GM04504 (cell line): ENCODE measurements at places on chromosomes 2 and 18.

DNA sequence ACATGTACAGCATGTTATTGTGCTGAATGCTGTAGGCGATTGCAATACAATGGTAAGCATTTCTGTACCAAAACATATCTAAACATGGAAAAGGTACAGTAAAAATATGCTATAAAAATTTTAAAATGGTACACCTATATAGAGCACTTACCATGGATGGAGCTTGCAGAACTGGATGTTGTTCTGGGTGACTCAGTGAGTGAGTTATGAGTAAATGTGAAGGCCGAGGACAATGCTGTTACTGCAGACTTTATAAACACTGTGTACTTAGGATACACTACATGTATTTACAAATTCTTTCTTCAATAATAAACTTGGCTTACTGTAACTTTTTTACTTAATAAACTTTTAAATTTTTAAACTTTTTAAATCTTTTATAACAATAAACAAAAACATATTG is 473.4 kb upstream of the UBE2E3 start:
- no peak for DNase-seq

- no peak for DNase-seq
These were observed 25.6 kb upstream of the CCDC102B start for GRCh38 chr18:68772268-68772667.

DNA sequence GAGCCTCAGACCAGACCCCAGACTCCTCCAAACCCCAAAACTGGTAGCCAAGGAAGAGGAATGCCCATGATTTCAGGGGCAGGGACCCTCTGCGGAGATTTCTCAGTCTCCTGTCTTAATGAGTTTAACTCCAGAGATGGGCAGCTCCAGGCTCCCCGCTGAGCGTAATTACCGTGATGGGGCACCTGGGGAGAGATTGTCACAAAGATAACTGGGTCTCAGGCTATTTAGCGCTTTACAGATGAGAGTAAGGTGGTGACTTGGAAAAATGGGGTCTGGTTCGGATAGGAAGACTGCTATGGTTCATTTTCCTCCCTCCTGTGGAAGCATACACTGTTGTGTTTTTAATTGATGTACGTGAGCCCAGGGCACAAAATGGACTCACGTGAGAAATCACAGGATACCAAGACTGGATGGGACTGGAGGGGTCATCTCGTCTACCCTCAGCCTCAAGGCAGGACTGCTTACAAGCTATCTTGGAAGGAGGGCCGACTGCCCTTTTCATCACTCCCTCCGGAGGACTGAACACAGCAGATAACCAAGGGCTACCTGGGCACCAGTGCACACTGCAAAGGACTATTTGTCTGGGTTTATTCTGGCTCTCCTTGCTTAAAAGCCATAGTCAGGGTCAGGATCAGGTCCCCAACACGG is 427.8 kb downstream of the ZNF521 start:
- DNase-seq = no peak

GRCh38 chr2:105377871-105378270 is 21.0 kb downstream of the FHL2 start:
- DNase-seq = no peak

DNA sequence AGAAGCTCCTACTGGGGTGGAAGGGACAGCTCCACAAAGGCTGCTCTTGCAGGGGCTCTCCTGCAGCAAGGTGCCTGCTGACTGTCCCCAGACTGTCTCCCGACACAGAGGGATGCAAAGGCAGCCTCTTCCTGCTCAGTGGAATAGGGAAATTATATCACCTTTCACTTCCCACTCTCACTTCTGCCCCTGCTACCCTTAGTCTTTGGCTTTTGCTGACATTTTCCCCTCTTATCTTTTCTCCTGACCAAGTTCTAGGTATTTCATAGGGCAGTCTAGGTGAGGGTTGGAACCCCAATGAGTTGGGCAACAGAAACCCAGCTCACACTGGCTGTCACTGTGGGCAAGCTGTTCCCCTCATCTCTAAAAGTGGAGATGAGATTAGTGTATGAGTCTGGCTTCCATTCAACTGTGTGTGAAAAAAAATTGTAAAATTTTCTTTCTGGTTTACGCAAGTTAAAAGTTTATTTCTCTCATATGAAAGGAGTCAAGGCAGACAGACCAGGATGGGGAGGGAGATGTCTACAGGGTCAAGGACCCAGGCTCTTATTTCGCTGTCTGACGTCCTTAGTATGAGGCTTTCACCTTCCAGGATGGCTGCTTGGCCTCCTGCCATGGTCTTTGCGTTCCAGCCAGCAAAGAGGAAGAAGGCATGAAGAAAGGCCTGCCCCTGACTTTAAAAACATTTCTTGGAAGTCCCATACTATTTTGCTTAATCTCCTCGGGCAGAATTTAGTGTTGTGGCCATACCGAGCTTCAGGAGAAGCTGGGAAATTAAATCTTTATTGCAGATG is 7.5 kb upstream of the MOCOS start:
- no peak for DNase-seq

DNA sequence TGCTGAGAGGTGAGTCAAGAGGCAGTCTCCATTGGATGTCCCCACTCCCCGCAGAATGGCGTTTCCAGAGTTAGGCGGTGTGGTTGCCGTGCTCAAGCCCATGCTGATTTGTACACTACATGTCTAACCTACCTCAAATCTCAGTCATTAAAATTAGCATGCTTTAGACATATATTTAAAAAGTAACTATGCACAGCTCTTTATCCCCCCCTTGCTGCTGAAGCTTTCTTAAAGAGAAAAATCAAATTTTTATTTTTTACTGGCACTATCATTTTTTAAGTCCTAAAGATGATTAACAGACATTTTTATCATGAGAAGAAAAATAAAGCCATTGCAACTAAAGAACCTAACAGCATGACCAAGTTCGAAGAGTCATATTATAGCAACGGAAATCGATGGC is 42.9 kb downstream of the BOLA3 start:
- DNase-seq = no peak

DNA sequence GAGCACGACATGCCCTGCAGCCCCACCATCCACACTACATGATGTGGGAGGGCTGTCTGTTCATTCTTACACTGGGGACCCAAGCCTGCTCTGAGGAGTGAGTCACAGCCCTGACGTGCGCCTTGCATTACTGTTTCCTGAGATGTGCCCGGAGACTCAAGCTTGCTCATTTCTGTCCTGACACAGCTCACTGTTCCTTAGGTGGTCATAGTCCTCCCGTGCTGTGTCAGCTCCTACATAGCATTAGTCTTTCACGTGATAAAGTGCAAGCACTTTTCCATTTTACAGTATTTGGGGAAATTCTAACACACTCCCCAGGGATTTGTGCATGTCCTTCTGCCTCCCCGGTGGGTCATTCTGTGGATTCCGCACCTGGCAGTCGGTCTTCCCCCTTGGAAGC is 46.2 kb upstream of the TRIM43B start:
- DNase-seq = peak; percentile 19

GRCh38 chr18:31261792-31262582 is 56.0 kb upstream of the DSG1 start:
- no peak for DNase-seq

GRCh38 chr2:17166506-17166905 is 351.7 kb downstream of the RAD51AP2 start:
- peak; percentile 9 for DNase-seq

DNA sequence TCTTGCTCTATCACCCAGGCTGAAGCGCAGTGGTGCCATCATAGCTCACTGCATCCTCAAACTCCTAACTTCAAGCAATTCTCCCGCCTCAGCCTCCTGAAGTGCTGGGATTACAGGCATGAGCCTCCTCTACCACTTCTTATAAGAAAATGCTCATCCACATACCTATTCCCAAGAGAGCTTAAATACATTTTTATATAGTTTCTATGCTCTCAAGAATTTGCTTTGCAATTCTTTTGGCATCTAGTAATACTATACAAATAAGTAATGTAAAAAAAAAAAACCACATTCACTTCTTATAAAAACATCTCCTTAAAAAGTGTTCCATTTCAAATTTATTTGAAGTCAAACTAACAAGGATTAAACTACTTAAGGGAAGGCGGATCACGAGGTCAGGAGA is 197.3 kb downstream of the DNAH7 start:
- DNase-seq = no peak

DNA sequence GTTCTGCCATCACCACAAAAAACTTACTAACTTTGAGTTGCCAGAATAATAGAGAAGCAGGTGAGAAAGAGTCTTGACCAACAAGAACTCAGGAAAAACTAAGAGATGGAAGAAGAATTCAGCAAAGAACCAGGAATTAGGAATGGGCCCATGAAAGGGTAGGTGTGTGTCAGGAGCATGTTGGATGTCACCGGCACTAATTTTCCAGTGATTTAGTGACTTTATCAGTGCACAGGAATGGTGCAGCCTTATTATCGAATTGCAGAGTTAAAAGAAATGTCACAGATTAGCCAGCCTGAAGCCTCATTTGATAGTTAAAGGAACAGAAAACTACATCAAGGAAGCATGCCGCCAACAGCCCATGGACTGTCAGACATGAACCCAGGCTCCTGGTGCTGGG is 9.0 kb upstream of the BOD1L2 start:
- DNase-seq = no peak

DNA sequence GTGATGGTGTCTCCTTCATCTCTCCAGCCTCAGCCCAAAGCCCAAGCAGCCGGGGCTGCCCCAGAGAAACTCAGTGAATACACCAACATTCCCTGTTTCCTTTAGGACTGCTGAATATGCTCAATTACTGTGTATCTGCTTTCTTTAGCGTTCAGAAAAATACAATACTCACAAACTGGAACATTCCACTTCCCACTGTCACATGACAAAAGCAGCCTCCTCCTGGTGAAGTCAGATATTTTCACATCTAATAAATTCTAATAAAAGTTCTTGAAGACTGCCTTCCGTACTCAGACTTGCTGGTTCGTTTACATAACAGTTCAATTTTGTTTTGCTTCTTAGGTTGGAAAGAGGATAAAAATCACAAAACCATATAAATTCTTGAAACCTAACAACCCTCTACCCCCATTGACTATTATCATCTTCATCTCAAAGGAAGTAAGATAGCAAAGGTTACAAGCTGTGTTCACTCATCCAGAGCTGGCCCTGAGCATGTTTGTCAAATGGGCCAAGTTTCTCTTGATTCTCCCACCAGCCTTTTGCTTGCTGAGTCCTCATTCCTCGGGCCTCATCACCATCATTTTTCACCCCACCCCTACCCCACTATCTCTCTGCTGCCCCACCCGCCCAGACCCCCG is 190.8 kb upstream of the HNRNPA3 start:
- no peak for DNase-seq

GRCh38 chr2:61218817-61219170 is 56.8 kb downstream of the C2orf74 start:
- no peak for DNase-seq
